ENCODE measurements at places on chromosomes 6 and 20. TPM values are rescaled to one million over a fixed set of nuclear protein-coding genes. Genes with fewer than 3 reads are reported as not detected.

DNA sequence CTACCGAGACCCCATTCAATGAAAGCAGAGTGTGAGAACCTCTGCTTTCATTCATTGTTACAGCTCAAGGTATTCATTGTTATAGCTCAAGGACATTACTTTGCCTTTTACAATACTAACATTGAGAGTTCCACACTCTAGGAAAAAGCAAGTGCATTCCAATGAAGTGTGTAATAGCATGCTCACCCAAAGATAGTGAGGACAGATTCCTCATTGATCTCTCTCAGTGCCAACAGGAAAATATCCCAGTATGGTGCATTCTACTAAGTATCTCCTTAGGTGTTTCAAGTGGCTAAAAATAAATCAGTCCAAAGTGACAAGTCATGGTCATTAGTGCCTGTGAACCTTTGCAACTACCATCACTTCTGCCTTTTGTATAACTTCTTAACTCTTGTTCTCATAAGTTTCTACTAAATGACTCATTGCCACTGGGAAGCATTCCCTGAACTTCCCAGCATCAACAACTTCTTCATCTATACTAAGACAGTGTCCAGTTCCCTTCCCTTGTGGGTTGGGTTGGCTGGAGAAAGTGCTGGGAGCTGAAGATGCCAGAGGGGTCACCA, 140.7 kb upstream of the STXBP5 start:
- no peak for DNase-seq

DNA sequence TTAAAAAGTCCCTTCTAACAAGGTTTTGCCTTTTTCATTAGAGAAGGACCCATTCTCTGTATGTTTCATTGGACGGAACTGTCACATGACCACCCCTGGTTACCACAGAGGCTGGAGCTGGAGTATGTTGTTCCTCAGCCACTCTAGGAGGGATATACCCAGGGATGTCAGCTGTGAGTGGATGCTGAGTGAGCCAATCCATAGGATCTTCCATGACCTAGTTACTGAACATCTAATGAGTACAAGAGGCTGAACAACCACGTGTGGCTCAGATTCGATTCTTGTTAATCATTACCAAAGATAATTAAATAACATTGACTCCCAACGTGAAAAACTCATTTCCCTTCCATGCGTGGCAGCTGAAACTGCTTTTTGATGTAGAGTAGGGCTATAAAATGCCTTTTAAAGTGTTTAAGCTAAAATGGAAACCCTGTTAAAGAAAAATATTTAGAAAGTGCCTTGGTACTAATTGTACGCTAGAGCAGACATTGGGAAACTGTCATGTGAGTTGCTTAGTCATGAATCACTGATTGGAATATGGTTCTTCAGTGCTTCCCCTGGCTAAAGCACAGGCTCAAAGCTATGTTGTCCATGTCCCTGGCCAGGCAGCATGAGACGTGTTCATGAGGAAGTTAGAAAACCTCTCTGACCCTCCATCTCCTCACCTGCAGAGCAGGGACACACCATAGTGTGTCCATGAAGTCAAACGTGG, 256.1 kb downstream of the ZNF217 start:
- DNase-seq: no peak

- DNase-seq: no peak
Observed at GRCh38 chr20:16488616-16489015, 84.6 kb downstream of the KIF16B start.

DNA sequence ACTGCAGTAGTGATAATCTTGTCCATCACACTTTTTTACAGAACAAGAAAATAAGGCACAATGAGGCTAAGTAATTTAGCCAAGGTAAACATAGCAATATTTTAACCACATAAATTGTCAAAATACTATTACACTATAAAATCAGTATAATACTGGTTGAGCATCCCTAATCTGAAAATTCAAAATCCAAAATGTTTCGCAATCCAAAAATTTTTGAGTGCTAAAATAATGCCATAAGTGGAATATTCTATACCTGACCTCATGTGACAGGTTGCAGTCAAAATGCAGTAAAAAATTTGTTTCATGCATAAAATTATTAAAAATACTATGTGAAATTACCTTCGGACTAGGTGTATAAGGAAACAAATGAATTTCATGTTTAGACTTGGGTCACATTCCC, 101.5 kb downstream of the PDSS2 start:
- no peak for DNase-seq

DNA sequence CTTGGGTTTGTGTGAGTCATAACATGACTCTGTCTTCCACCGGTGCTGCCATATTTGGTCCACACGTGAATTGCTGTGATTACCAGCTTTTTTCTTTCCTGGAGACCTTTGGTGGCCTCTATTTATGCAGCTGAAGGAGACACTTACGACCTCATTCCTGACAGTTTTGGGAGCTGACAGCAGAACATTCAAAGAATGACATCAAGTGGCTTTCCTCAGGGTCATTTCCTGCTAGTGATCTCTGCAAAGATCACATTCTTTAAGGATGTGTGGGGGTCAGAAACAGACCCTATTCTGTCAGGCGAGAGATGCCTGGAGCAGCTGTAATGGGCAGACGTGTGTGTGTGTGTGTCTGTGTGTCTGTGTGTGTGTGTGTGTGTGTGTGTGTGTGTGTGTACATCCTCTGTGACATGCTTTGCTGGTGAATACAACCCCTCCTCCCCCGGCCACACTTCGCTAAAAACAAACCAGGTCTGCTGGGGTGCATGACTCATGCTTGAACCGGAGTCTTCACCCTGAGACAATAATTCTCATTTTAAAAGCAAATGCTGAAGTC, 115.6 kb downstream of the TMEM170B start:
- no peak for DNase-seq

DNA sequence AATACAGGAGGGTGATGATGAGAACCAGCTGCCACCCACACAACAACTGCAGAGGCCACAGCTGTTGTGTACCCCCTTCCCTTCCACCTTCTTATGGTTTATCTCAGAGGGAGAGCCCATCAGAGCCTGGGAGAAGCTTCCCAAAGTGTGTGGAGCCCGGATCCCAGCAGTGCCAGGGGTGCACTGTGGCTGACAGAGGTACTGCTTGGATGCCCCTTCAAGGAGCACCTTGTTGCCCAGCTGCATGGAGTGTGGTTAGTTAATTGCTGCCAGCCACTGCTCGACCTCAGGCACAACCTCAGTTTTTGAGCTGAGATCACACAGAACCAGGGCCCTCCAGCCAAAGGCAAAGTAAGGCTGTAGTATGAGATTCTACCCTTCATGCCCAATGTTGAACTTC, 13.0 kb downstream of the PI3 start:
- DNase-seq: no peak

- no peak for DNase-seq
Observed at GRCh38 chr6:105036351-105036750, 79.4 kb downstream of the LIN28B start.

DNA sequence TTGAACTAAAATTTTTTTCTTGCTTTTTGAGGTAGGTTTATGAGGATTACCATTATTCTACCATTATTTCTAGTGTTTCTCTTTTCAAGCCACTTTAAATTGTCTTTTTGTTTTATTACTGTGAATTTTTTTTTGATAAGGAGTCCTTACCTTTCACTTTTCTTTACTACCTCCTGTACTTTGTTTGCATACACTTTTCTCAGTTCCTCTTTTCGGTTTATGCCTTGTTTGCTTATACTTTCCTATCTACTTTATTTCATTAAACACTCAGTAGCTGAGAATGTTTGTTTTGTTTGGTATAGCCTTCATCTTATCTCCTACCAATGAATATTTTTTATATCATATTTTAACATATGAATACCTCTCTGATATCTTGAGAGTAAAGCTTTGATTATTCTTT, 147.9 kb downstream of the TFAP2B start:
- DNase-seq: no peak

DNA sequence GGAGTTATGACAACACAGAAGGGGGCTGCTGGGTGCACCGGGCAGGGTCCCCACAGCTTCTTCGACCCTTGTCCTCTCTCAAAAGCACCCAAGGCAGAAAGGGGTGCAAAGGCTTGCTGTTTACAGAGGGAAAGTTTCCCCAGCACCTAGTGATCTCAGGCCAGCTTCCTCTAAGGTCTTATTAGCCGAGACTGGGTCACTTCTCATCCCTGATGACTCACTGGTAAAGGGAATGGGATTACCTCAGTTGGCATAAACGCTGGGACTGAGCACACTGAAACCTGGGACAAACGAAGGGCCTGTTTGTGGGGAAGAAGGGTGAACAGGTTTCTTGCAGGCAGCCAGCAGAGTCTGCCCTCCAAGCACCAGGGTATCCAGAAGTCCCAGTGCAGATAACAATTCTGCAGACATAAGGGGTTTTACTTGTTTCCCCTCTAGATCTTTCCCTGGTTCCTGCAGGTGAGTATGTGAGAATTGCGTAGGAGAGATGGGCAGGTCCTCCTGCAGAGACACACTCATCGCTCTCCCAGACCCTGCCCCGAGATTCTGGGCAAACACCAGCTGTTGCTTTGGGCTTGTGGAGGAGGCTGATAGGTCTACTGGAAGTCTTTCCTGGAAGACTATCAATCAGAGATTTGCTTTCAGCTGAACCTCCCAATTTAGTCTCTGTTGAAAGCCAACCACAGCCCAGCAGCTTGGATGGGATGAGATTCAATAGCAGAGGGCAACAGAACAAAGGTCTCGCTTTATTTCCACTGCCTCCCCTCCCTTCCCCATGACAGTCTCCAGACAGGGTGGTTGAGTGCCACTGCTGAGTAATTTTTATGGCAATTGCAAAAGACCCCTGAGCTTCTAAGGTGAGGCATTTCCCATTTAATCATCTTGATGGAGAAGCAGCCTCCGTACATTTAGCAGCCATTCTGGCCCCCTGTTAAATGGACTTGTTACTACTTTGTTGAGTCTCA, 25.7 kb downstream of the KCNG1 start:
- no peak for DNase-seq

DNA sequence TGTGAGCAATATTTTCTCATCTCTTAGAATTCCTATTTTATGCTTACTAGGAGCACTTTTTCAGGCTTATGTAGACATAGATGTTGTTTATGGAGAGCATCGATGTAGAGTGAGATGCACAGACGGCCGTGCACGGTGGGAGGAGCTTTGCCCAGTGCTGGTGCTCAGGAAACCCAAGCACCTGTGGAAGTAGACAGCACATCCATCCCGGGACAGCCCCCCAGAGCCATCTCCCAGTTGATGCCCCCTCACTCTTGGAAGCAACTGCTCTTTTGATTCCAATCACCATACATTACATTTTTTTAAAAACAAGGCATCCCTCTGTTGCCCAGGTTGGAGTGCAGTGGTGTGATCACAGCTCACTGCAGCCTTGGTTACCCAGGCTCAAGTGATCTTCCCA, 143.7 kb downstream of the SMOC2 start:
- DNase-seq: no peak

DNA sequence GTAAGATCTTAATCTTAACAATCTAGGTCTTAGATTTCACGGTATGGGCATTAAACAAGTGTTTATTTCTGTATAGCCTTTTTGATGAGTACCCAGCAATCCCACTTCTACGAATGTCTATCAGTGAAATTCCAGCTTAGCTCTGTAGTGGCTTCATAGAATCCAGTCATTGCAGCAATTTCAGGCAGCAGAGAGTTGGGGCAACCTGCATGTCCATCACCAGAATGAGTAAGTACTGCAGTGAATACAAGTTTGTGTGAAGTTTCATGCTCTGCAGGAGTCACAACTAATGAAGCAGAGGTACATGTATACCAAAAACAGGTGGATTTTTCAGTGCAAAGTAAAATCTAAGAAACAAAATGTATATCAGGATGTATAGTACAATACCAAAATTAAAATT, 151.7 kb downstream of the OR2B2 start:
- DNase-seq: no peak

DNA sequence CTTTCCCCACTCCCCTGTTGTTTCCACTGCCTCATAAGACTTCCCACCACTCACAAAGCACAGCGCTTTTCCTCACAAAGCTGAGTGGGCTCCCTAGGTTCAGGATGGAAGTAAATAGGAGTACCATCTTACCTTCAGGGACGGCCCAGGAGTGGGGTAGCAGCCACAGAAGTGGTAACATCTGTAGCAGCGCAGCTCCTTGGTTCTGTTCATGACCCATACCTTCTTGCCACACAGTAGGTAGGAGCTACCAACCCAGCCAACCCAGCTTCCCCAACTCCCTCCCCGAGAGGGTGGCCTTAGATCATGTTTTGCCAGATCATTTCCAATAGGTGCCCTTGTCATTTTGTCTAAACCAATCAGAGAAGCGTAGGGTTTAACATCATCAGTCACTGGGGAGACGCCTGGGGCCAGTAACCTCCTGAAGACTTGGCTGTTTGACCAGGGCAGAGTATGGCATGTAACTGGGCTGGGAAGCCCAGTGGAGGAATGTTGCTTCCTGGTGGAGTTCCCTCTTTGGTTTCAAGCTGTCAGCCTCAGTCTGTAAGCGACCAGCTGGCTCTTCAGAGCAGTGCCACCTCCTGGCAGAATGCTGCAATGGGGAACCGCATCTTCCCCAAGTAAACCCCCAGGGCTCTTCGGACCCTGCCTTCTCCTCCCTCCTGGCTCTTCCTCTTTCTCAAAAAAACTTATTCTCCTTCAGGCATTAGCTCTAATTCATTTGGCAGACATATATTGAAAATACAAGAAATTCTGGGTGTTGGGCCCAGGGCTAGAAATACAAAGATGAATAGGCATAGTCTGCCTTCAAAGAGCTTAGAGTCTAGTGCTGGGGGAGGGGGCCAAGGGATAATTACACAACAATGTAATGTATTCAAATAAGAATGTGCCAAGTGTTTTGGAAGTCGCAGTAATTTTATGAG, at the start of gene HLA-DMA:
TSS of gene HLA-DMA (minus strand) at position 281 of the 923 bp plus-strand sequence. CDS start at position 220, 61 bp downstream.
- DNase-seq: peak; percentile 96

- DNase-seq: no peak
Observed at GRCh38 chr6:145247692-145248419, 487.5 kb downstream of the EPM2A start.

GRCh38 chr6:147662646-147663045, 154.2 kb downstream of the SAMD5 start:
- DNase-seq: no peak

DNA sequence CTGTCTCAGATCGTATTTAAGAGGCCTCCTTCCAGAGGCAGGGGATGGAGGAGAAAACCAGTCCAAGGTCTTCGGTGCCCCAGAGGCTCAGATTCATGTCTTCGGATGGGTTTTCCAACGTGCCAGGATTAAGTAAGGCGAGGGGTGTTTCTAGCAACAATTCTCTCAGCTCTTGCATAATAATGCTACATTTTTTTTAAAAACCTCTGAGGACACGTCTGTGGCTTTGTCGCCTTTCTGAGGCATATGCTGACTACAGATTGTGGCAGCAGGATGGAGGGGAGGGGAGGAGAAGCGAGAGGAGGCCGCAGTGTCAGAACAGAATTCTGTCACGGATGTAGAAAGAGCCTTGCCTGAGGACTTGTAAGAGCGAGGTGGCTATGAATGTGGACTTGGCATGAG, 17.7 kb upstream of the CCDC167 start:
- DNase-seq: no peak

The DPPA5 gene
- total RNA-seq: not detected

The RFX6 gene
- total RNA-seq: not detected

The DEFB124 gene
- total RNA-seq: not detected

The C6orf58 gene
- not detected for total RNA-seq

The C20orf144 gene
- not detected for total RNA-seq

The SLC44A4 gene
- 19.1 TPM for total RNA-seq

The KIAA0408 gene
- total RNA-seq: 30.4 TPM

The TRMT11 gene
- 17.7 TPM for total RNA-seq

Data from upper lobe of left lung (tissue), 6 donors.